ENCODE measurements at places on chromosomes 12 and 14. TPM values are rescaled to one million over a fixed set of nuclear protein-coding genes. Genes with fewer than 3 reads are reported as not detected.

DNA sequence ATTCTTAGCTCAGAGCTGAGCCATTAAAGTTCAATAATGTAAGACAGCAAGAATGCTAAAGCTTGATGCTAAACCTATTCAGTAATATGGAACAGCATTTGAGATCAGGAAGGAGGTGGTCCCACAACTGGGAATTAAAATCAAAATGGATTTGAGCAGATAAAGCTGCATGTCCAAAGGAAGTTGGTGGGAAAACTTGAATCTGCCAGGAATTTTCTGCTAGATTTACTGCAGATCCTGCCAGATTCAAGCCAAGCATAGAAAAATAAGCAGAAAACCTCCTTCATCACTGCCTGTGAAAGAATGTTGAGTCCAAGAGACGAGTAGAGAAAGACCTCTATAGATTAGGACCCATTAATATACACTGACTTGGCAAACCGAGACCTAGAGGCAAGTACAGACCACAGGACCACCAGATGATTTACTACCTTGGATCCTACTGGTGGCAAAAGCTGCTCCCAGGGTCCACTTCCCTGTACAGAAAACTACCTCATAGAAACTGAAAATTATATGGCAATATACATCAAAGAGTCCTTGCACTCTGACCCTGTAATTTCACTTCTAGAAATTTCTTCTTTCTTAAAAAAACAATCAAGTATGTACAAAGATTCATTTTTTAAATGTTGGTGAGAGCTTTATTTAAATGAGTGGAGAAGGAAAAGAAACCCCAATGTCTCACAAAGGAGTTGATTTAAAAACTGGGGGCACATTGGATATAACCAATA, 263.2 kb downstream of the DAD1 start:
- DNase-seq: no peak

- DNase-seq: no peak
Measured at GRCh38 chr14:92603309-92604242, 90.0 kb downstream of the RIN3 start.

DNA sequence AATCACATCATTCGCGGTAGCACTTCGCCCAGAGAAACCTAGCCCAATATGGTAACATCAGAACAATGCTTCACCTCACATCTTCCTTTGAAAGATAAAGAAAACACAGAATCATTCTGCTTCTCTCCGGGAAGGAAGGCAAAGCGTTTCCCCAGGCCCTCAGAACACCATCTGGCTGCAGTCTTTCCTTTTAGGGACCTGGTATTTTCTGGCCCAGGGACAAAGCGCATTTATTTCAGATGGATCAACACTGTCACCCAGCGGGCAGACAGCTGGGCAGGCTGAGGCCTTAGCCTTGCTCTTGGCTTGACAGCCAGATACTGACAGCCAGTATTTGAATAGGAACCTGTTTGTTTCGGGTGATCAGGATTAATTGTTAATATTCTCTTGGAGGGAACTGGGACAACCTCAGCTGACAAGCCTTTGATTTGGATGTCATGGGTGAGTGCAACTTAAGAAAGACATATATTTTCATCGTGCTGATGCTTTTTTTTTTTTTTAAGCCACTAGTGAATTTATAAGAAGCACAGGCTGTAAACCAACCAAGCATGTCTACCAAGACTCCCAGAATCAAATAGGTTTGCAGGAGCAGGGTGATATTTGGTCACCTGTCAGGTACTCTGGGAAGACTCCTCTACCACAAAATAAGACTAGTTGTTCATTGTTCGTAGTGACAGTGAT, 118.9 kb downstream of the VEZT start:
- DNase-seq: peak; percentile 80

DNA sequence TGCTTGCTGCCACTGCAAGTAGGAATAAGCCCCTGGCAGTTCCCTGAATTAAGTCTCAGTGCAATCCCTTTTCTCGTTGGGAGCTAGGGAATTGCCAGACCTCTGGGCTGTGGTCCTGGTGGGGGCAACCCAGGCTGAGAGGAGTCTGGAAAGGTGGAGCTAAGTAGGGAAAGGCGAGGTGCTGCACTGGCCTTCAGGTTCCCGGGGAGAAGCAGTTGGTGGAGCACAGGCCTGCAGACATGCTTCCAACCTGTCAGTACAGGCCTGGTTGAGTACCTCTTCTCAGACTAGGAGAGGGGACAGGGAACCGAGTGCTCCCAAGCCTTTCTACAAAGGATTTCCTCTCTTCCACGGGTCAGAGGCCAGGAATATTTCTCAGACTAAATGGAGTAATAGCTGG, 1.5 kb downstream of the NRIP2 start:
- DNase-seq: no peak

DNA sequence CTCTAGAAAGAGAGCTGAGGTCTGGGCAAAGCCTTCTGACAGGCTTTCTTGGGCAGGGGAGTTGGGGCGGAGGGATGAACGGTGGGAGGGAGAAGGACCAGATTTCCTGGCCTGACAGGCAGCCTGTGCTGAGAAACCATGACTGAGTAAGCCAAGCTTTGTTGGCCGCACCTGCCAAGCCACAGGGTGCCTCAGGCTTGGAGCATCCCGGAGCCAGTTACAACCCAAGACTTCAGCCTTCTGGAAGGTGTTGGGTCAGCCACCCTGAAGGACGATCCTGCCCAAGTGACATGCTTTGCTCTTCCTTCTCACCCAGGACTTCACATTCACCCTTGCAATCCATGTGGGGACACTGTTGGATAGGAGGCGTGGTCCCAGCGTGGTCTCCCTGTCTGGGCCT, 21.0 kb upstream of the AQP2 start:
- DNase-seq: no peak

GRCh38 chr14:22314183-22314820, 274.7 kb downstream of the DAD1 start:
- DNase-seq: peak; percentile 15

DNA sequence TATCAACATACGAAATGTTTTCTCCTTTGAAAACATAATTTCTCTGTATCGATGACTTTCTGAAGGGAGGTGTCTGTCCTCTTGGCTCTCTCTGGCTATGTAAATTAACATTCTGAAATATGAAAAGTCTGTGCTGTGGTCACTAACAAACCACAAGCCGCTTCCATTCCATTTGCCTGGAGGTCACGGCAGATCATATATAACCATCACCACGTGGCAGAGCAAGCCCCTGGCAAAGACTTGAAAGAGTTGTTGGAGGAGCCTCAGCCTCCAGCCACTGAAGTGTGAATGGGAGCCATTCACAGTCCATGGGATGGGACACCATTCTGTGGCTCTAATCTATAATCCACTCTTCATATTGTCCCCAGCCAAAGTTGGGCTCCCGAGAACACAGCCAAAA, 39.6 kb downstream of the CDKL1 start:
- no peak for DNase-seq

DNA sequence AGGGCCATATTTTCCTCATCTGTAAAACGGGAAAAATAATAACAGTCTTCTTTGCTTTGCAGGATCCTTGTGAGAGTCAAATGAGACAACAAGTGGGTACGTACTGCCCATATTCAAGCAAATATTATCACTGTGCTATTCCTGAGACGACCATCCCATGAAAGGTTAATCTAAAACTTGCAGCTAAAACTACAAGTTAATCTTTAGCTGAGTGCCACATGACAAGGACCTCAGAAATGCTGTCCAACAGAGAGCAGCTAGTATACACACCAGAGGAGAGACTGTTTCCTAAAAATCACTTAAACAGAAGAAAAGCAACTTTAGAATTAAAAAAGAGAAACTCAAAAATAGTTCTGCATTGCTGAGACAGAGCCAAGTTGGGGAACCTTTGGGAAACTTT, 162.7 kb upstream of the TMTC2 start:
- DNase-seq: peak; percentile 19

GRCh38 chr12:9868311-9868801, 798 bp downstream of the CLEC2B start:
- DNase-seq: no peak

DNA sequence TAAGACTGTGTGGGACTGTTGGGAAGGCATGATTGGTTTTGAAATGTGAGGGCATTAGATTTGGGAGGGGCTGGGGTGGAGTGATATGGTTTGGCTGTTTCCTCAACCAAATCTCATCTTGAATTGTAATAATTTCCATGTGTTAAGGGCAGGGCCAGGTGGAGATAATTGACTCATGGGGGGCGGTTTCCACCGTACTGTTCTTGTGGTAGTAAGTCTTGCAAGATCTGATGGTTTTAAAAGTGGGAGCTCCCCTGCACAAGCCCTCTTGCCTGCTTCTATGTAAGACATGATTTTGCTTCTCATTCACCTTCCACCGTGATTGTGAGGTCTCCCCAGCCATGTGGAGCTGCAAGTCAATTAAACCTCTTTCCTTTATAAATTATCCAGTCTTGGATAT, 76.6 kb upstream of the PPFIA2 start:
- DNase-seq: no peak

DNA sequence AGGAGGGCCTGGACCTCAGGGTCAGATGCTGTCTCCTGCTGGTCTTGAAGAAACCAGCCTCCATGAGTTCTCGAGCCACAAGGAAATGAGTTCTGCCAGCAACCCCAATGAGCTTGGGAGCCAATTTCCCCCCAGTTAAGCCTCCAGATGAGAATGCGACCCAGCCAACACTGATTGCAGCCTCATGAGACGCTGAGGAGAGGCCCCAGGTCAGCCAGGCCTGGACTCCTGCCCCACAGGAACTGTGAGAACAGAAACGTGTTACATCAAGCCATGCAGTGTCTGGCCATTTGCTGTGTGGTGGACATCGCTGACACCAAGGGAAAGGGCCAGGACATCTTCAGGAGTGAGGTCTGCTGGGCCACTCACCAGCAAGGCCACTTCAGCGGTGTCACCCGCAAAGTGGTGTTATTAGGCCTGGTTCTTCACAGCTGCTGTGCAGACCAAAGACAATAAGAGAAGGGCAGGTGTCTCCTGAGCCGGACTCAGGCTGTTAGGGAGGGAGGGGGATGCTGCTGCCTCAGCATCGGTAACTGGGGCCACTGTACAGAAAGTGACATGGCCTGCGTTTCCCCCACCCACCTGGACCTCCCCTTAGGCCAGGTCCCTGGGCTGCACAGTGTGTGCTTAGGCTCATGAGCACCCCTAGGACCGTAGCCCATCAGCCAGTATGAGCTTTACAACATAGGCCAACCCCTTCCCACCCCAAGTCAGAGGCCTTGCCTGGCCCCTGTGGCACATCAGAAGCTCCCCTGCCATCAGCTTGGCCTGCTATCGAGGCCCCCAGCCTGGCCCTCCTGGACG, 272.4 kb upstream of the RTL1 start:
- no peak for DNase-seq

DNA sequence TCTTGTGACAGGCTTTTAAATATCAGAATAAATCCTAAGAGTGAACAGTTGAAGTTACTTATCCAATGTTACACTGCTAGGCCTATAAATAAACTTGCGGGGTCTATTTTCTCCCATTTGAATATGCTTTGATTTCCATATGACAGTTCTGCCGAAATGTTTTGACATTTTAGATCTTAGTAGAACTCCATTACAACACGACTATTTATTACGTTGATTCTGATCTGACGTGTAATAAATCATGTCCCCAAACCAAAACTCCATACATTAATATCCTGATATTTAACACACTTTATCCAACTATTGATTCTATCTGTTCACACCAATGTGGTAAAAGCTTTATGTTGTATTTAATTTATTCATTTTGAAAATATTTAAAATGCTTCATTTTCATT, 16.1 kb upstream of the NEMF start:
- DNase-seq: no peak

DNA sequence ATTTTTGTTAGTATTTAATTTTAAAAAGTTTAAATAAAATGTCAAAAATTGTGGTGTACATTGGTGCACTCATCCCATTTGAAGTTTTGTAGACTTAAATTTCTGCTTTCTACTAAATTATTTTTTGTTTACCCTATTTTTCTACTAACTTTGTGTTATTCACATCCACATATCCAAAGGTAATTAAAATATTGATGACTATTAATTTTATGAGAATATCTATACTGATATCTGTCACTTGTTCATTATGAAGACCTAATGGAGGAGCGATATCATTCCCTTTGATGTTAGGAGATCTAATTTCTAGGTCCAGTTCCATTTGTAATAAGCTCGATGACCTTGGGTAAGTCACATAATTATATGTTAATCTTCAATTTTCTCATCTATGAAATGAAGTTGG, 325.7 kb upstream of the STXBP6 start:
- DNase-seq: no peak

DNA sequence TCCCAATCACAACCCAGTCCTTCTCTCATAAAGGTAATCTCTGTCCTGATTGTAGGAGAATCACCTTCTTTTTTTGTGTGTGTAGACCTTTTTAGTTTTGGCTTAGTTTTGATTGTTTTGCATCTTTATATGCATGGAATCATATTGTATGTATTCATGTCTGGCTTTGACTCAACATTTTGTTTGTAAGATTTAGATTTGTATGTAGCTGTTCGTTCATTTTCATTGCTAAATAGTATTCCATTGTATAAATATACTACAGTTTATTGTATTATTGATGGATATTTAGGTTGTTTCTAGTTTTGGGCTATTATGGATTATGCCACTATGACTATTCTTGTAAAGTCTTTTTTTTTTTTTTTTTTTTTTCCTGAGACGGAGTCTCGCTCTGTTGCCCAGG, 10.5 kb downstream of the ERC1 start:
- no peak for DNase-seq

DNA sequence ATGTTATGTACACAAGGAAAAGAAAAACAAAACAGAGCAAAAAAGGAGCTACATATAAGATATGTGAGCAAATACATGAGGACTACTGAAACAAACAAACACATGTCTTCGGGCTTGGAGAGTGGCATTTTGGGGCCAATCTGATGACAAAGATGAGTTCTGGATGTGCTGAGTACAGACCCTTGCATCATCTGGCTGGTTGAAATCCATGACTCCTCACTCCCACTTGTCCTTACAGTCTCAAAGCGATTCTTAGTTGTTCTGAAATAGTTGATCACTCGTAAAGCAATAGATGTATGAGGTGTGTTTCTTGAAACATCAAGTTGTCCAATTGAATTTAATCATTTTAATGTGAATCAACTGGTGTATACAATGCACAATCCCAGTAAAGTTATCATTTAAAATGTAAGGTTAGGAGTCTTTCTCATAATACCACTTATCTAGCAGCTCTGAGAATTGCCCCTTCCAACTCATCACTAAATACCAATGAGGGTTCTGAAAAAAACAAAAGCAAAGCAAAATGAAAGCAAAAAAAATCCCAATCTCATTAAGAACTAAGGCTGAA, 136.9 kb downstream of the ITPR2 start:
- no peak for DNase-seq

DNA sequence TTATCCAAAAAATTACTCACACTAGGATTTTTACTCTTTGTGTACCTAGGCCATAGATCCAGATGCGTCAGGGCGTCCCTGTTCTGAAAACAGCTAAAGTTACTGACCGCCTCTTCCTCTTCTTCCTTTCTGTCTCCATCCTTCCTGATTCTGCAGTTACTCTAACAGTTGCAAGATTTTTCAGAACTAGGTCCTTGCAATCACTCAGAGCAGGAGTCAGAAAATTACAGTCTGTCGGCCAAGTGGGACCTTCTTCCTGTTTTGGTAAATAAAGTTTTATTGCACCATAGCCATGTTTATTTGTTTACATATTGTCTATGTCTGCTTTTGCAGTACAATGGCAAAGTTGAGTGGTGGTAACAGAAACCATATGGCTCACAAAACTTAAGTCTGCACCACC, 25.6 kb upstream of the FGF6 start:
- DNase-seq: no peak

GRCh38 chr12:219891-220352, 6.0 kb upstream of the SLC6A12 start:
- peak; percentile 85 for DNase-seq

GRCh38 chr12:661720-662486, 1.3 kb downstream of the NINJ2 start:
- DNase-seq: no peak

ASIC1 gene
- 0.99 TPM for total RNA-seq

MSI1 gene
- 0.66 TPM for total RNA-seq
